ENCODE measurements at places on chromosomes 6 and 20.

DNA sequence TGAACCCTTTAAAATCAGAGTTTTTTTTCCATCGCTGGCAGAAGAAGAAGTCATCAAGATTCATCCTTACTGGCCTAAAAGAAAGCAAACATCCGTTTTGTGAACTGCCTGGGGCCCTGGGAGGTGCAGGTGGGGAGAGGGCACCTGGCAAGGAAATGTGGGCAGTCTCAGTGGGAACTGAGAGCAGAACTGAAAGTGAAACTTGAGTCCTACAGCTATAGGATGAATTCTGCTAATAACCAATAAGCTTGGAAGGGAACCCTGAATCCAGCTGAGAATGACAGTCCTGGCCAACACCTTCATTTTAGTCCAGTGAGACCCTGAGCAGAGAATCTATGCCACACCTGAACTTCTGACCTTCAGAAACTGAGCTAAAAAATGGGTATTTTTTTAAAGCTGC is 130.1 kb upstream of the ASCC3 start:
- no peak for DNase-seq

DNA sequence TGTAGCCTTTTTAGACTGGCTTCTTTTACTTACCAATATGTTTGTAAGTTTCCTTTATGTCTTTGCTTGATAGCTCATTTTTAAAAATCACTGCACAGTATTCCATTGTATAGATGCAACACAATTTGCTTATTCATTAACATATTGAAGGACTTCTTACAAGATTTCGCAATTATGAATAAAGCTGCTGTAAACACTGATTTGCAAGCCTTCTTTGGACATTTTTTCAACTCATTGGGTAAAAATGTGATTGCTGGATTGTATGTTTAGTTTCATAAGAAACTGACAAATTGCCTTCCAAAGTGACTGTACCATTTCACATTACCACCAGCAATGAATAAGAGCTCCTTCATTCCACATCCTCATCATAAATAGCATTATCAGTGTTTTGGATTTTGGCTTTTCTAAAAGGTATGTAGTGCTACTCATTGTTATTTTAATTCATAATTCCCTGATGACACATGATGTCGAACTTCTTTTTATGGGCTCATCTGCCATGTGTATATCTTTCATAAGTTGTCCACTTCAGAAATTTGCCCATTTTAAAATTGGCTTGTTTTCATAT is 80.7 kb downstream of the TFAP2B start:
- no peak for DNase-seq

- DNase-seq, result no peak
Measured at GRCh38 chr6:43933148-43933885, 163.3 kb downstream of the VEGFA start.

- no peak for DNase-seq
Measured at GRCh38 chr6:70282919-70283461, 19.9 kb downstream of the COL9A1 start.

DNA sequence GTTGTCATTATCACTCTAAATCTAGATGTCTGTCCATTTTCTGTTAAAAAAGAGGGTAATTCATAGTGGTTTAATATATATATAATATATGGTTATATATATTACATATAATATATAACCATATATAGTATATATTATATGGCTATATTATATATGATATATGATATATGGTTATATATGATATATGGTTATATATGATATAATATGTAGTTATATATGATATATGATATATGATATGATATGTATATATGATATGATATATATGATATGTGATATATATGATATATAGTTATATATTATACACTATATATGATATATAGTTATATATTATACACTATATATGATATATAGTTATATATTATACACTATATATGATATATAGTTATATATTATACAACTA is 8.6 kb downstream of the OR2A4 start:
- DNase-seq, result no peak

DNA sequence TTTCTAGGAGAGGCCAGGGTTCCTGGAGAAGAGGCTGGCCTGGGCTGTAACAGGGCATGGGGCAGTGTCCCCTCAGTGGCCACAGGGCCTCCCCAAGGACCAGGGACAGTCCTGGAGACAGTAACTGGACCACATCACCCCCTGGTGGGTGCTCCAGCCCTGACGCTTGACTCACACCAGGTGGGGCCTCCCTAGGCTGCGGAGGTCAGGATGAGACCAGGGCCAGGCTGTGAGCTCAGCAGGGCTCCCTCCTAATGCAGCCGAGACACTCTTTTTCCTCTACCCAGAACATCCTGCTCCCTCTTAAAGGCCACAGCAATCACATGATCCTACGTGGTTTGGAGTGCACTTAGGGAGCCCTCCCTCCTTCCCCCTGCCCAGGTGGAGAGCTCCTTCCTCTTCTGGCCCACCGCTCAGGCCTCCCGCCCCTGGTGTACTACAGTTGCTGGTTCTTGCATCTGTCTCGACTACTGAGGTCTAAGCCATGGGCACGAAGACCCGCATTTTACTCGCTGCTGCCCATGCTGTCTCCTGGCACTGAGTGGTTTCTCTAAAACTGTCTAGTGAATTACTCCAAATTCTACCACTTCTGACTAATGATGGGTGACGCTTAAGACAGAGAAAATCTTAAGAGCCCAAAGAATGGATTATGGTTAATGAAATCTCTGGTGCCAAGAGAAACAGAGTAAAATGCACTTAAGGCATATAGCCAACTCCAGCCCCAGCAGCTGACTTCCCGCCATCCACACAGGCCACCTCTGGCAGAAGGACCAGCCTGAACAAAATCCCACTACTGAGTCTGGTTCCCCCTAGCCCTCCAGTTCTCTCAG is 166.1 kb upstream of the CST7 start:
- DNase-seq, result no peak

DNA sequence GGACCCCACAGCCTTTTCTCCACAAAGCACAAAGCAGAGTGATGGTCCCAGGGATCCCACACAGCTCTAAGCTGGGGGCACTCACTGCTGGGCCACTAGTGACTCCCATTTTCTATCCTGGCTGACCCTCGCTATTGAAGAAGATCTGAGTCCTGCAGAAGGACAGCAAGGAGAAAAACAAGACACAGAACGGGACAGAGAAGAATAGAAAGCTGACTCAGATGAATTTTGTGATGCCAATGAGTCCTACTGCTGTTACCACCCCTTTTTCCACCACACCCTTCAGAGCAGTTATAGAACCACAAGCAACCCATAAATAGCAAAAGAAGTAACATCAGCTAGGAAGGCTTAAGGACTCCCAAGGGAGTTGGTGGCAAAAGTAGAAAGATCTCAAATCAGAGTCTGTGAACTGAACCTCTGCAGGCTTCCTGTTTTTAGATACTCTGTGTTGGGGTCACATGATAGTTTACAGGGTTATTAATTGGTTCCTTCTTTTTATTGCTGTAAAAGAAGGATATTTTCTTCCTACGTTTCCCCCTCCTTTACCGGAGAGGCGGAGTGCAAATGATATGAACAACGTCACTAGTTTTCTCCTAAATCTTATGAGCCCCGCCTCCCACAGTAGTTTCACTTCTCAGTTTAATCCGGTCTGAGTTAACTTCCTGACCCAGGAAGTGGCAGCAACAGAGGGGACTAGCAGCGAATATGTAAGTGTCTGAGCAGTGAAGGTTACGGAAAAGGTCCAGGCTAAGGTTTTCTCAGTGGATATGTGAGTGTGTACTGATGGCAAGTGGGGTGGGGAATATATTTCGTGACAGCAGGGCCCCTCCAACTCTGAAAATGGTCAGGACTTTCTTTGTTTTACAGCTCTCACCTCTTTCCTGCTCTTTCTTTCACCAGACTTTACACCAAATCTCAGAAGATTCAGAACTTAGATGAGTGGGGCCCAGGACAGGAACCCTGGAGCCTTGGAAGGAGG is at the start of gene TRIM38:
Gene TRIM38 (plus strand): TSS at position 654 of the 979 bp plus-strand sequence. CDS start 3,721 bp downstream, outside the sequence.
- DNase-seq, result peak; percentile 44

DNA sequence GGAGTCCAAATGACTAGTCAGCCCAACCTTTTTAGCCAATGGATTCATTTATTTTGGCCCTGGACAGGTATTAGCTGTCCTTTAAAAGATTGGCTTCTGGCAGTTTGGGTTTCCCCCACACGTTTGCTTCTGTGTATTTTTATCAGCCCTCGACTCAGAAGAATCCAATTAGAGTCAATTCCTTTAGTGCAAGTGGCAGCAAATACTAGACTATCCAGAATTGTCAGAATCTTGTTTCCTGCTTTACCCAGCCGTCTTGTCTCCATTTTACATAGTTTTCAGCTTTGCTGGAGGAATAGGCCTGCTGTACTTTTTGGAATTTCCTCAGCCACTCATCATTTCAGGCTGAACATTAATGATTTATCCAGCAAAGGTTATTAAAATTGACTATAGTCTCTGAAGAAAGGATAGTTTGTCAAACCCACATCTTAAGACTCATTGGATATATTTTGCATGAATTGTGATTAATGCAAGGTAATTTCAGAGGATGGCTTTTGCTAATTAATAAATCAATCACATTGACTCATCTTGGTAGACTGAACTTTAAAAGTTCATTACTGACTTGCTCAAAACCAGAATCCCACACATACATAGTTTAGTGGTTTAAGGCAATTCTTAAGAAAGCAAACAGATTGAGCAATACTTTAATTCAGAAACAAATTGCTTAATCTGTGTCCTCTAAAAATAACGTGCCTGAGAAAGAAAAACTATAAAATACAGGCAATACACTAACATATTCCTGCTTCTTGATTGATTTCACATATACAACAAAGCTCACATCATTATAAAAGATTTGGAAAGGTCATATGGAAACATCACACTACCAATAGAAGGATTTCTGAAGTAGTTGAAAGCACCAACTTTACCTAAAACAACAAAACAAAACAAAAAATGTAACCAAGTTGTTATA is 62.9 kb upstream of the ZNF217 start:
- no peak for DNase-seq

GRCh38 chr6:113640051-113640450 is 217.1 kb upstream of the MARCKS start:
- no peak for DNase-seq

DNA sequence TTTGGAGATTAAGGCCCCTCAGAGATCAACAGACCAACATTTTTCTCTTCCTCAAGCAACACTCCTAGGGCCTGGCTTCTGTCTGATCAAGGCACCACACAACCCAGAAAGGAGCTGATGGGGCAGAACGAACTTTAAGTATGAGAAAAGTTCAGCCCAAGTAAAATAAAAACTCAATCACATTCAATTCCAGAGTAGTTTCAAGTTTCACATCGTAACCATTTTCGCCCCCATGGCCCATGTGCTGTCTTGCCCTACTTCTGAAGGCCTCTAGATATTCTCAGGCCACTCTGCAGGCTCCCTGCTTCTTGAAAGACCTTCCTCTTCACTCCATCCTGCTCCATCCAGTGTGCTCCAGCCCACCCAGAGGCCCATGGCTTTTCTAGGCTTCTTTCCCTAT is 4.2 kb downstream of the IL17A start:
- no peak for DNase-seq

All from stimulated activated CD8-positive, alpha-beta memory T cell treated with anti-CD3 and anti-CD28 coated beads, Interleukin-7, amount 100 ng/mL, for 24 hours (primary cell).